ENCODE measurements at places on chromosomes 5 and 9.

DNA sequence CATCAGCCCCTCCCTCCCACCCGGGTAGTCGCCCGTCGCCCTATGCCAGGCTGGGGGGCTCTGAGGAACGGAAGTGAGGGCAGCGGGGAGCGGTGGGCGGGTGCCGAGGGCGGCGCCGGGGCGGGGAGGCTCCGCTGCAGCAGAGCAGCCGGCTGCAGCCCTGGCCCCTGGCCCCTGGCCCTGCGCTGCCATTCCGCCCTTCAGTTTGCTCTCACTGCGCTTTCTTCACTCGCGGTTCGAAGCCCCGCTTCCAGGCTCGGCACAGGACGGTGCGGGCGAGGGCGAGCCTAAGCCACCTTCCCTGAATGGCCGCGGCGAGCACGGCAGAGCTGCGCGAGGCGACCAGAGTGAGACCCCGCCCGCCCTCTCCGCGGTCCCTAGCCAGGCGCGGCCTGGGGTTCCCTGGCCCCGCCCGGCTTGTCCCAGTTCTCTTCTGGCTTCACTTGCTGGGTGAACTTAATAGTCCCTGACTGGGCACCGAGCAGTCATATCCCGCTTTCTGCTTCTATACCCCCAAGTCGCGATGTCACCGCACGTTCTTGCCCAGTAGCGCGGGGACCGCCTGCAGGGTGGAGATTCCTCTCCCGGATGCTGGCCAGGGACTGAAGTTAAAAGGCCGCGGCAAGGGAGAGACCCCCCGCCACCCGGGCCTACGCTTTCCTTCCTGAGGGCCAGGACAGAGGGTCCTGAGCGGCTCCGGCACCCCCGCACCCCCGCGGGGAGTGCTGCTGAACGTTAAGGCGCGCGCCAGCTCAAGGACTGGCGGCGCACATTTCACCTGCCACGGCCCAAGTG is 623 bp upstream of the TRIM36 start:
- DNase-seq = peak; percentile 45

GRCh38 chr9:133331221-133331620 is 4.8 kb downstream of the SURF6 start:
- no peak for DNase-seq

- DNase-seq = no peak
These were observed 636.1 kb downstream of the PSAT1 start for GRCh38 chr9:78932849-78933627.

- no peak for DNase-seq
These were observed at the start of gene NR2F1-AS1 for GRCh38 chr5:93580927-93581445. TSS of gene NR2F1-AS1 (minus strand) at chr5:93581219.

GRCh38 chr5:6745706-6746222 is 32.5 kb downstream of the TENT4A start:
- DNase-seq = no peak

GRCh38 chr9:135075234-135076142 is 12.0 kb upstream of the OLFM1 start:
- peak; percentile 80 for DNase-seq

DNA sequence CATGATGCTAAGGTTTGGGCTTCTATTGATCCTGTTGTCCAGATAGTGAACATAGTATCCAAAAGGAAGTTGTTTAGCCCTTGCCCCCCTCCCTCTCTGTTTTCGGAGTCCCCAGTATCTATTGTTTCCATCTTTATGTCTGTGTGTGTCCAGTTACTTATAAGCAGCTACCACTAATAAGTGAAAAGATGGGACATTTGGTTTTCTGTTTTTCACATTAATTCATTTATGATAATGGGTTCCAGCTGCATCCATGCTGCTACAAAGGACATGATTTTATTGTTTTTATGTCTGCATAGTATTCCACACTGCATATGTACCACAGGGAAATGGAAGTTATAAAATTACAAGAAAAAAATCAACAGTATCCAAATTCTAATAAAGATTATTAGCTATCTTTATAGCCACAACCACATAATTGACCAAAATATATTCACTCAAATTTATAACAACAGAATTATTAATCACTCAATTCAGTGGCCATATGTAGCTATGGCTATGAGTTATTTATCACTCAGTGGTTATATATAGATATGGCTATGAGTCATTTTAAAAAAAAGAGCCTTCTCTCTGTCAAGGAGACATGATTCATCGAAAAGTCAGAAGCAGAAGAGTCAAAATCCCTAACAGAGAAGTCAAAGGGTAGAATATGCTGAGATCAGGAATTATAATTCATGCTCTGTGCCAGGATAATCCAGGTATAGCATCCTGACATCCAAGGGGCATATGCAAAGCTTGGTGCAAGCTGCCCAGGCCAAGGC is 367.5 kb downstream of the DEPDC1B start:
- no peak for DNase-seq

All from Right ventricle myocardium superior (tissue), 1 donor.